ENCODE measurements at places on chromosomes 4 and X.

DNA sequence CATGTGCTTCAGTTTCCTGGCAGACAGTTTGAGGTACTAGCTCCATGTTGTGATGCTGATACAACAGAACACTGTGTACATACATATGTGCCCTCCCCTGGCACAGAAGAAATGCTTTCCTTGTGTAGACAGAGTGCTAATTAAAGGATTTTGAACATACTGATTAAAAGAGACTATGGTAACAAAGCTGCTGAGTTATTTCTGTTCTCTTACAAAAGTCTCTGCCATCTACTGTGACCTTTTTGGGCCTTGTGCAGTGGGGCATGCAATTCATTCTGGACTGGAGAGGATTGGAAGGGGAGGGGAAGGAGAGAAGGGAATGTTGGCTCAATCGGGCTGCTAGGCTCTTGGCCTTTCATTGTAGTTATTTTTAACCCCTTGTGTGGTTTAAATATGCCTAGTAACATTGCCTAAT lies 6.0 kb downstream of the PDLIM5 start:
- DNase-seq, result peak; percentile 72

- no peak for DNase-seq
Observed at GRCh38 chr4:107036584-107037198, 578 bp upstream of the DKK2 start.

- no peak for DNase-seq
Observed at GRCh38 chr4:4364486-4365208, 22.3 kb upstream of the NSG1 start.

DNA sequence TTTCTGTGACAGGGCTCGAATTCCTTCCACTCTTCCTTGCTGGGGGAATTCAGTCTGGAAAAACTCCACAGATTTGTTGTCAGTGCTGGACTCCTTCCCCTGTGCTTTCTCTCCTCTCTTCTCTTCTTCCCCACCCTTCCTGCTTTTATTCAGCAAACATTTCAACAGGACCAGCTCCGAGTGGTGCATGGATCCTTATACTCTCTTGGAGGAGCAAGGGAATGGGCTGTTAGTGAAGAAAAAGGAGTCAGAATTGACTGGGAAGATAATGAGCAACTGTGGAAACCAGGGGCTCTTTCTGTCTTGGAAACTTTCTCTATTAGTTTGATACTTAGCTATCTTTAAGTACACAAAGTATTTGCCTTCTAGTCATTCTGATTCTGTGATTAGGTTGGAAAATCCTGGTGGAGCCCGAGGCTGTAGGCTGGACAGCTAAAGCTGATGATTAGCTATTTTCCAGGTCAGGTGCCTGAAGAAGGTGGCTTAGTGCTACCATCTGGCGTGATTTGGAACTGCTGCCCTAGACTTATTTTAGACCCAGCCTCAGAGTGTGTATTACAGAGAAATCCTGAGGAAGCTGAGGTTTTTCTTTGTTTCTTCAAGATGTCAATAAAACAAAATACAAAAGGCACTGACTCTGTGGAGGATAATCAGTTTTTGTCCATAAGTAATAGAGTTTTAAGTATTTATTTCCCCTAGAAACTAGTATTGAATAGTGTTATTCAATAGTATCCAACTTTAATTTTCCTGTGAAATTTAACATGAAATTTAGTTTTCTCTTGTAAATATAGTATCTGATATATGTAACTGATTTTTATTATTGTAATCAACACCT lies 38.4 kb downstream of the NAP1L5 start:
- peak; percentile 47 for DNase-seq

DNA sequence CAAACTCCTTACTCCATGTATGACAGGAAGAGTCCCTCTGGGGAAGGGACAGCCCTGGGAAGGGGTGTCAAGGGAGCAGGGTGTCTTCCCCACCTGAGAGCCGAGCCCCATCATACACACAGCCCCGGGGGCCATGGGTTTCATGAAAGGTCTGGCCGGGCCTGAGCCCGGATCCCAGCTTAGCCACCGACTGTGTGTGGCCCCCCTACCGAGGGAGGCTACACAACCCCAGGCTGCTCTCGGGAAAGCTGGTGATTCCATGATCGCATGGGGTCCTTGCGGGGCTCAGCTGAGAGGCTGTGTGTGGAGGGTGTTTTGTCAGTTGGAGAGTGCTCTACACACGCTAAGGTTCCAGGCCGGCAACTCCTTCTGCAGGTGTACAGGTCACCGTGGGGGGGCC lies 55.6 kb downstream of the SORCS2 start:
- DNase-seq, result no peak

GRCh38 chr4:7330031-7330596 lies 104.6 kb downstream of the PSAPL1 start:
- no peak for DNase-seq

Measured in kidney glomerular epithelial cell (primary cell).